ENCODE measurements at places on chromosomes 7 and 10. TPM values are rescaled to one million over a fixed set of nuclear protein-coding genes. Genes with fewer than 3 reads are reported as not detected.

SEMA3A gene
- total RNA-seq: 42.3 TPM

CPA4 gene
- total RNA-seq: not detected

DNA sequence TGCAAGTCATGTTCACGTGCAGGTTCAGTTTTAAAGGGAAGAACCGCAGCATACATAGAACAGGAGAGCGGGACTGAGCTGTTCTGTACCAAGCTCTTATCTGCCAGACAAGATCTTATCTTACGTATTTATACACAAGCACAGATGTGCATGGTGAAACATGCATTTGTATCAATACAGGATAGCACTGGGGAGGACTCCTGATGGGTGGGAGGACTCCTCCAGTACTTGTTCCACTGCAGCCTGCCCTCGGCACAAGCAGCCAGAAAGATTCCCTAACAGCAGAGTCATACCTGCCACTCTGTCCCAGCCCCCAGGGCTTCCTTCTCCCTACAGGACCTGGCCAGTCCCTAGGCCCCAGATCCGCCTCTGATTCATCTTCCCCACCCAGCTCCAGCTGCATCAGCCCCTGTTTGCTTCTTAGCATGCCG lies 13.2 kb upstream of the PRKCQ start:
- DNase-seq: no peak

GRCh38 chr7:106247841-106248240 lies 36.9 kb downstream of the NAMPT start:
- DNase-seq: no peak

DNA sequence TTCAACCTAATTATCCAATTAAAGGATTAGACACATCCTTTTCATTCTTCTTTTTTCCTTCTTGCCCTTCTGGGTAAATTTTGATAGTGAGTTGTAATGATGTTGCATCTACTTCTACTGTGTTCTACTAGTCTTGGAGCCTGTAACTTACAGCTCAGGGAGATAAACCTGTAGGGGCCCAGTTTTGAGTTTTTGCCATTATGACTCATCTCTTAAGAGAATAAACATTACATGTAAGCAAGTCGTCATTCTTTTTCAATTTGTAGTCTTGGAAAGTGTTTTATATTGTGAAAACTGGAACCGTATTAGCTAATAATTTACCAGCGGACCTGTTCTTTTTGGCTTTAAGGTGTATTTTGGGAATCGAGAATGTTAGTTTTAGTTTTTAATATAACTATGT lies 89.7 kb upstream of the RPA3 start:
- DNase-seq: no peak

DNA sequence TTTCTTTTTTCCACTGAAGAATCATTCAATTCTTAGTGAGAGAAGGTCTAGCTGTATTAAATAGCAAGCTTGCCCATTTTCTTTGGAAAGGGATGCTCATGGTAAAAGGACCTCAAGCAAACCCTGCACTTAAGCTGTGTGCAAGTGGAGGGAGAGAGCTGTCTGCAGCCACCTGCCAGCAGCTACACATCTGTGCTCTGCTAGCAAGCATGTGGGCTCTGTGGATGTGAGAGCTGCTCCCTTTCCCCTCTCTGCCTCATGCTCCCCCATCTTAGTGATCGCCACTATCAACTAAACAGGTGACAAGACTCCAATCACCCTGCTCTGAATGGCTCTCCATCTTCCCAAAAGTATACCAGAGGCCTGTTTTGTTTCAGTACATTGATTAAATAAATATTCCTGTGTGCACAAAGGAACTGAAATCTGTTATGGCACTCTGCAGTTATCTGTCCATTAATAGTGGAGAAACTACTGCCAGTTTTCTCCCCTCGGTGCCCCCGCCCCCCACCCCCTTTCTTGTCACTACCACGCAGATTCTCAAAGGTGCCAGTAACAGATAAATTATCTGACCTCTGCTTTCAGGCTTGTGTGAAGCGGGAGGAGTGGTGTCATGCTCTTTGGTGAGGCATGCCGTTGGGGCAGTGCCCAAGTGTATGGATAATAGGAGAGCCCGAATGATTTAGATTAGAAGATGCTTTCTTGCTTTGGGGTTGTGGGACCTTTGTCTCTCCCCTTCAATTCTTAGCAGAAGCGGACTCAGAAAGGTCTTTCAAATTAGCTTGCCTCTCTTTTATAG lies 26.4 kb downstream of the AUTS2 start:
- no peak for DNase-seq

SPDYE6 gene
- total RNA-seq: not detected

GRCh38 chr10:43204943-43205671 lies 61.8 kb downstream of the RASGEF1A start:
- no peak for DNase-seq

GRCh38 chr7:157865351-157866165 lies 528.8 kb downstream of the DNAJB6 start:
- DNase-seq: no peak

DNA sequence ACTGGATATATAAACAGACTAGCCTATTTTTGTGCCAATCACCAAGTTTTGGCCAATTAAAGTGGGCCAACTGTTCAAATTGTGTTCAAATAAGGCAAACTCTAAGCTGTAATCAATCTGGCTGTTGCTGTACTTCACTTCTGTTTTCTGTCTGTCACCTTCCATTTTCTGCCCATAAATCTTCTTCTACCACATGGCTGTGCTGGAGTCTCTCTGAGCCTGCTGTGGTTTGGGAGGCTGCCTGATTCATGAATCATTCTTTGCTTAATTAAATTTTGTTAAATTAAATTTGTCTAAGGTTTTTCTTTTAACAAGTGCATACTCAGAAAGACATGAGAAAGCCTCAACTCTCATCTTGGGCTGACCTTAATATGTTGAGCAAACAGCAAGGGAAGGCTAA lies 172.6 kb upstream of the VIPR2 start:
- DNase-seq: no peak

CYP17A1 gene
- not detected for total RNA-seq

- DNase-seq: no peak
Observed at GRCh38 chr10:128873411-128874054, 593.5 kb upstream of the MGMT start.

CYP3A4 gene
- total RNA-seq: not detected

- no peak for DNase-seq
Observed at GRCh38 chr10:60816628-60817397, 38.5 kb downstream of the CDK1 start.

DNA sequence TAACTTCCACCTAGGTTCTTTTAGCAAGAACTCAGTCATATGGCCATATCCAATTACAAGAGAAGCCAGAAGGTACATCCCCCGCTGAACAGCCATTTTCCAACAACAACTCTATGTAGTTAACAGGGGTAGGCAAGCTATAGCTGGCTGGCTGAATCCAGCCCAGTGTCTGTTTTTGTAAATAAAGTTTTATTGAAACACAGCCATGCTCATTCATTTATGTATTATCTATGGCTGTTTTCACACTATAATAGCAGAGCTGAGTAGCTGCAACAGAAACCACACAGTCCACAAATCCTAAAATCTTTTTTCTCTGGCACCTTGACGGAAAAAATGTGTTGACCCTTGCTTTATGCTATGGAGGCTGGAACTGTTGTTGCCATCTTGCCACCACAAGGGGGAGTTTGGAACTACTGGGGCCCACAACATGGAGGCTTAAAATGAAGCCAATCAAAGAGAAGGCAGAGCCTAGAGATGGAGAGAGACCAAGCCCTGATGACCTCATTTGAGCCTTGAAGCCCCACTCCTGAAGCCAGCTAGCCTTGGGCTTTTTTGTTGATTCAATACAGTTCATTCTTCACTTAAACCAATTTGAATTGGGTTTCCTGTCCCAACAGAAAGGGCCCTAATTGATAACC lies 33.3 kb upstream of the XPNPEP1 start:
- no peak for DNase-seq

- no peak for DNase-seq
Observed at GRCh38 chr7:75813781-75814236, at the start of gene CCL24. CCL24 (minus strand) TSS chr7:75813806; CDS start chr7:75813715, 91 bp downstream.

GRCh38 chr10:74337330-74338016 lies 186.5 kb downstream of the ADK start:
- no peak for DNase-seq

DNA sequence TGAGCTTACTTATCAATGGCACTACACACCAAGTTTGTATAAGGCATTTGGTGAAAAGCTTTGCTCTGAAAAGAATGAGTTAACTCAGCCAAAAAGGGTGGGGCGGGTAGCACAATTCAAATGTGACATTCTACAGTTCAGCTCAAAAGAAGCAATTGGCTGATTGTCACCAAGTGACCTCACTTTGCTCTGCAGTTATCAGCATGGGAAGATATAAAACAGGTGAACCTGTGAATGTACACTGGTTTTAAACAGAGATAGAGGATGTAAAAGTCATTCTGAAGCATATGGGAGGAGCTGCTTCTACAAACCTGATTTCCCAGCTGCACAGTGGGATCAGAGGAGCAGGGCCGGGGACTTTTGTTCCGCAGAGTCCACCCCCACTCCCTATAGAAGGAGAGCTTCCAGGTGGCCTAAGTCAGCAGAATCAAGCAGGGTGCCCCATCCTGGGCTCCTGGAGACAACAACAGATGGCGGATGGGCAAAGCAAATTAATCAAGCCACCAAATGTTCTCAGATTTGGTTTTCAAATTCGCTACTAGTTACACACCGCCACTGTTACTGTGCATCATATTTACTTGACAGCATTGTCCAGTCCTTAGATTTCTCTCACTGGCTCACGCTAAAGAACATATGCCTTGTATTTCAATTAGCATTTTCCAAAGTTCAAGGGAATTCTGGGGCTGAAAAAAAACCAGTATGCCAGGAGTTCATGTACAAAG lies 27.5 kb upstream of the NPVF start:
- DNase-seq: no peak

- no peak for DNase-seq
Observed at GRCh38 chr10:22911889-22912762, 15.7 kb upstream of the ARMC3 start.

DNA sequence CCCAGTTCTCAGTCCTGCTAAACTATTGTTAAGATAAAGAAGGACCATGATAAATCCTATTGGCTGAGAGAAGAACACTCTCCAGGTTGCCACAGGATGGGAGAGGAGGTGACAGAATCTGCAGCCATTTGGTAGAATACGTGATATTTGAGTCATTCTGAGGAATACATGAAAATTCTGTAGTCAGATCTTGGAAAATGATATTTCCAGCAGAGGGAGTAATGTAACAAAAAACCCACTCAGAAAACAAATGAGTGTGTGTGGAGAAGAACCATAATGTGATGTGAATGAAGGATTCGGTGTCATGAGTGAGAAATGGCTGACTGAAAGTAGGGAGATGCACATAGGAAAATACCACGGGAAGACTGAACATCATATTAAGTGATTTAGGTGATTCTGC lies 128.5 kb upstream of the PFKP start:
- no peak for DNase-seq

- no peak for DNase-seq
Observed at GRCh38 chr7:47181746-47182361, 400.1 kb downstream of the TNS3 start.

- DNase-seq: no peak
Observed at GRCh38 chr10:89829887-89830269, 128.5 kb downstream of the KIF20B start.

SYT15B gene
- total RNA-seq: not detected

- DNase-seq: no peak
Observed at GRCh38 chr10:30775779-30776591, 146.4 kb upstream of the LYZL2 start.

C10orf62 gene
- not detected for total RNA-seq

NUDCD3 gene
- total RNA-seq: 83.8 TPM

EGFR gene
- 5.8 TPM for total RNA-seq
